ENCODE measurements at places on chromosomes 11 and 22.

GRCh38 chr11:35667257-35667656, 4.7 kb downstream of the TRIM44 start:
- DNase-seq = no peak

- DNase-seq = no peak
These were observed 50.5 kb downstream of the POLD3 start for GRCh38 chr11:74642912-74643311.

DNA sequence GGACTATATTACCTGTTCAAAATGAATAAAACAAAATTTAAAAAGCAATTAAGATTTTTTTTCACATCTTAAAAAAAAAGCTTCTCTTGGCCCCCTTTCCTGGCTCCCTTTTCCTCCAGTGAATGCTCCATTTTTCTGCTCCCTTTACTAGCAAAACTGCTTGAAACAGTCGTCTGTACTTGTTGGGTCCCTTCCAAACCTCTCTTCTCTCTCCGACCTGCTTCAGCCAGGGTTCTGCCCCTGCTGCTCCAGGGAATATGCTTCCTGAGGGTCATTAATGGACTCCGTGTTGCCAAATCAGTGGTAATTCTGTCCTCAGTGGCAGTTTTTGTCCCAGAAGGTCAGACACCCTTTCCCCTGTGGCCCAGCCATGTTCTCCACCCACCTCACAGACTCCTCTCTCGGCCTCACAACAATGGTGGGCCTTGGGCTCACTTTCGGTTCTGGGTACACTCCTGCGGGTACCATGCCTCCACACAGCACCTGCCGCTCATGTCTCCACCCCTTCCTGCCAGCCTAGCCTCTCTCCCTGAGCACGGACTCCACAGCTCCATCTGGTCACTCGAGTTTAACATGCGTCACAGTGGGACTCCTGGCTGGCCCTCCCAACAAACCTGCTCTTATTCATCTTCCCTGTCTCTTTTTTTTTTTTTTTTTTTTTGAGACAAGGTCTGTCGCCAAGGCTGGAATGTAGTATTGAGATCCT, 7.8 kb upstream of the POLR3H start:
- DNase-seq = no peak

- no peak for DNase-seq
These were observed 1.3 kb upstream of the DGKZ start for GRCh38 chr11:46345881-46346484.

GRCh38 chr11:95503047-95503446, 272.0 kb upstream of the SESN3 start:
- DNase-seq = no peak

DNA sequence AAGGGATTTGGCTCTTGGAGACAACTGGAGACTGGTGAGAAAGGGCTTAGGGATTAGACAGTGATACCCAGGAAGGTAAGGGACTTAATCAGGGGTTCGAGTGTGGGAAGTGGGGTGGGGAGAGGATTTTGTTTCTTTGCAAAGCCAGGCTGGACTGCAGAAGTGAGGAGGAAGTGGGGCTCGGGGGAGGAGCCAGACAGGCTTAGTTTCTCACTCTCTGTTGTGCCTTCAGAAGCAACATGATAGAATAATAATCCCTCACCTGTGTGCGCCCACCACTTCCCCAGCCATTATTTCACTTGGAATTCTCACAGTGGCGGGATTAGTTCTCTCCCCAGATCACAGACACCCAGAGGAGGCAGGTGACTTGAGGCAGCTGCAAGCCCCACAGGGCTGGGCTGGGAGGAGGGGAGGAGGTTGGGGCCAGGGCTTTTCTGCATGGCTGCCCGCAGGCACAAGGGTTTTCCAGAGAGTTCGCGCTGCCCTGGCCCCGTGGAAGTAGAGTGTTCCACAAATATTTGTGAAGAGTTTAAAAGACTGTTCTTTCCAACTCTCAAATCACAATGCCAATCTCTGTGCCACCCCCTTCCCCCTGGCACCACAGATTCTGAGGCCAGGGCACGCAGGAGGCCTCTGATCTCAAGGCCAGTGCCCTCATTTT, 4.0 kb upstream of the SEC14L2 start:
- DNase-seq = no peak

DNA sequence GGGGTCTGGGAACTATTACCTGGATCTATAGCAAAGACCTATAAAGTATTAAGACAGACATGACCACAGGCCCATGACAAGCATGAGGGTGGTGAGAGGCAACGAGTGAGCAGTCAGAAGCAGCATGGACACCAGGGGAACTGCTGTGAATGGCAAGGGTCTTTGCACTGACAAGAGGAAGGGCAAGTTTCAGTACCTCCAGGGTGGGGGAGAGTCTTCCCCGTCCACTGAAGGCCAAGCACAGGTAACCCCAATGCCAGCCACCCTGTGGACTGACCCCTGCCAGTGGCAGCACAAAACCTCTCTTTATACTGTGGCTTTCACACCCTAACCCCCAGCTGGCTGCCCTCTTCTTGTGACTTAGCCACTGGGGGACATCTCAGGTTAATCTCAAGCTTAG, 55.5 kb downstream of the CHST1 start:
- DNase-seq = no peak

- DNase-seq = peak; percentile 71
These were observed at the start of gene LRRC75B for GRCh38 chr22:24592851-24593558. Gene LRRC75B, minus strand, starts transcription at chr22:24593073. Its CDS starts 34 bp downstream, at chr22:24593039.

DNA sequence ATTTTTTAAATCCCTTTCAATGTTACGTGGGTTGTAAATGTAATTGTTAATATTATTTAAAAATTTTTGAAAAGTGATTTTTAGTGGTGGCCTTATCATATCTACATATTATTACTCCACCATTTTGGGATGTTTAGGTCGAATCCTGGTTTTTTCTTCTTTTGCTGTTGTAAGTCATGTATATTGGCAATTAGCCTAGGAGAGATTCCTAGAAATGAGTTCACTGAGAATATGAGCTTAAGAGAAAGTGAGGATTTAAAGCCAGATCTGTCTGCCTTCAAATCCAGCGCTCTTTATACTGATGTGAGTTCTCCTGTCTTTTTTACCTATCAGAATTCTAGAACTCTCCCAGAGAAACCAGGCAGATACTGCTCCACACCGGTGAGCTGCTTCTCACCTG, 56.1 kb downstream of the PTPRJ start:
- DNase-seq = no peak

- DNase-seq = no peak
These were observed 20.4 kb downstream of the PPIL2 start for GRCh38 chr22:21686193-21686608.

DNA sequence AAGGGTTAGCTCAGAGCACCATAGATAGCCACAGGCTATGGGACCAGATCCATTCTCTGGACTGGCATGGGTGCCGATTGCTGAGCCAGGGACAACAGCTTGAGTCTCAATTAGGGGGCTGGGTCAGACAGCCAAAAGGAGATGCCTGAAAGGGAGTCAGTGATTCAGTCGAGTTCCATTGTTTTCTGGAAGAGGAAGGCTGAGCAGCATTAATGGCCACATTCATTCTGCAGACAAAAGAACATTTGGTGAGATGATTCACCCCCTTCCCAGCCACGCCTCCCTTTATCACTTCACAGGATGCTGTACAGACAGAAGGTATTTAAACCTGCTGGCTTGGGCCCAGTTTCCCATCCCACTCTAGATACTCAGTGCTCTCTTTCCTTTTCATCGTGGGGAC, 131.9 kb downstream of the ADAMTS15 start:
- peak; percentile 93 for DNase-seq
